ENCODE measurements at places on chromosomes 6 and 20.

GRCh38 chr6:71179249-71179885 lies 109.2 kb upstream of the OGFRL1 start:
- DNase-seq: no peak

DNA sequence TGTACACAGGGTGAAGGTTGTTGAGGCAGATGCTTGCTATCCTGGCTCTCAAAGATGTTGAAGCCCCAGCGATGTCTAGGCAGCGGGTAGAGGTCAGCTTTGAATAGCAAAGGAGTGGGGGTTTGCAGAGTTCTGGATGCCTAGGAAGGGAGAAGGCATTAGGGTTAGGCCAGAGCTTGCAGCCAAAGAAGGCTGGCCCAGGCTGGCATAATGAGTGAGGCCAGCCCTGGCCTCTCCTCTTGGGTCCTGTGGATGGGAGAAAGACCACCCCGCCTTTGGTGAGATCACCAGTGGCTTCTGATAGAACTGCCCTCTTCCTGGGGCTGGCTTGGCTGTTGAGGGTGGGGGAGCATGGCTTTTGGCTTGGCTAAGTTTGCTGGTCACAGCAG lies 406 bp upstream of the WFDC5 start:
- DNase-seq: no peak

DNA sequence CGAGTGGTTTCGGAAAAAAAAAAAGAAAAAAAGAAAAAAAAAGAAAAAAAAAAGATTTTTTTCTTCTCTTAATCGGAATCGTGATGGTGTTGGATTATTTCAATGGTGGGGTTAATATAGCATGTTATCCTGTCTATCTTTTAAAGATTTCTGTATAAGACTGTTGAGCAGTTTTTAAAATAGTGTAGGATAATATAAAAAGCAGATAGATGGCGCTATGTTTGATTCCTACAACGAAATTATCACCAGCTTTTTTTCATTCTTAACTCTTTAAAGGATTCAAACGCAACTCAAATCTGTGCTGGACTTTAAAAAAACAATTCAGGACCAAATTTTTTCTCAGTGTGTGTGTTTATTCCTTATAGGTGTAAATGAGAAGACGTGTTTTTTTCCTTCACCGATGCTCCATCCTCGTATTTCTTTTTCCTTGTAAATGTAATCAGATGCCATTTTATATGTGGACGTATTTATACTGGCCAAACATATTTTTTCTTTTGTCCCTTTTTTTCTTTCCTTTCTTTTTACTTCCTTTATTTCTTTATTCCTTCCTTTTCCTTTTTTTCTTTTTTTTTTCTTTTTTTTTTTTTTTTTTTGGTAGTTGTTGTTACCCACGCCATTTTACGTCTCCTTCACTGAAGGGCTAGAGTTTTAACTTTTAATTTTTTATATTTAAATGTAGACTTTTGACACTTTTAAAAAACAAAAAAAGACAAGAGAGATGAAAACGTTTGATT lies 3.6 kb downstream of the SOX4 start:
- no peak for DNase-seq

GRCh38 chr20:59676851-59677182 lies 72.5 kb downstream of the PHACTR3 start:
- DNase-seq: no peak

GRCh38 chr6:113651920-113652319 lies 205.2 kb upstream of the MARCKS start:
- DNase-seq: no peak

GRCh38 chr20:59820204-59821041 lies 113.0 kb downstream of the SYCP2 start:
- no peak for DNase-seq

- no peak for DNase-seq
These were observed 580.7 kb downstream of the RFPL4B start for GRCh38 chr6:112927641-112928320.

GRCh38 chr6:65186826-65187225 lies 520.2 kb downstream of the EYS start:
- DNase-seq: no peak
